Stimulated activated CD4-positive, alpha-beta T cell treated with anti-CD3 and anti-CD28 coated beads, Interleukin-12 subunit alpha, Interleukin-12 subunit beta, amount 100 ng/mL, for 4 hours (primary cell): ENCODE measurements at places on chromosomes 2 and 18.

- DNase-seq: no peak
These were observed at the start of gene HOXD13 for GRCh38 chr2:176092270-176093144. Gene HOXD13 (plus strand): TSS chr2:176092721. CDS start chr2:176092891, 170 bp downstream.

- DNase-seq: no peak
These were observed 26.2 kb downstream of the GPATCH11 start for GRCh38 chr2:37110306-37111212.

DNA sequence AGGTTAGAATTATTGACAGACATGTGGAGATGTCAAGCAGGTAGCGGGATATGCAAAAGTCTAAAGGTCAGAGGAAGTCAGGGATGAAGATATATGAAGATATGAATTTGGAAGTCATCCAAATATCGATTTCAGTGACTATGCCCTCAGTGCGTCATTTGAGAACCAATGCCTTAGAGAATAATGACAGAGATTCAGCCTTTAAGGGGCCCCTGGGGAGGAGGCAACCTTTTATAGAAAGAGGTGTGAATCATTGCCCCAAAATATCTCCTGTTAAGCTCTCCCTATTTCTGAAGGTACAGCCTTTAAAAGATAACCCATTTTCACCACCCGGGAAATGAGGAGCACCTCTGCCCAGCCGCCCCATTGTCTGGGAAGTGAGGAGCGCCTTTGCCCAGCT is 223.4 kb downstream of the NCKAP5 start:
- DNase-seq: no peak

- no peak for DNase-seq
These were observed 70.1 kb downstream of the QPCT start for GRCh38 chr2:37414470-37414949.
